Stimulated activated CD4-positive, alpha-beta T cell treated with anti-CD3 and anti-CD28 coated beads, Interleukin-1b, Interleukin-23, amount 100 ng/mL, for 1 hour (primary cell): ENCODE measurements at places on chromosomes 11 and 22.

- no peak for DNase-seq
These were observed 73.1 kb upstream of the POU2AF2 start for GRCh38 chr11:111172321-111172862.

GRCh38 chr11:64687643-64688533, 35.1 kb downstream of the NRXN2 start:
- DNase-seq, result no peak

GRCh38 chr11:75268626-75269366, 28.2 kb downstream of the TPBGL start:
- no peak for DNase-seq

GRCh38 chr11:116446048-116446941, 326.5 kb downstream of the BUD13 start:
- DNase-seq, result no peak

GRCh38 chr22:44801476-44801875, 49.1 kb downstream of the ARHGAP8 start:
- DNase-seq, result no peak

GRCh38 chr22:23289851-23290724, 109.8 kb downstream of the BCR start:
- peak; percentile 7 for DNase-seq

- no peak for DNase-seq
These were observed 1.4 kb downstream of the ZFTA start for GRCh38 chr11:63767267-63767564.

DNA sequence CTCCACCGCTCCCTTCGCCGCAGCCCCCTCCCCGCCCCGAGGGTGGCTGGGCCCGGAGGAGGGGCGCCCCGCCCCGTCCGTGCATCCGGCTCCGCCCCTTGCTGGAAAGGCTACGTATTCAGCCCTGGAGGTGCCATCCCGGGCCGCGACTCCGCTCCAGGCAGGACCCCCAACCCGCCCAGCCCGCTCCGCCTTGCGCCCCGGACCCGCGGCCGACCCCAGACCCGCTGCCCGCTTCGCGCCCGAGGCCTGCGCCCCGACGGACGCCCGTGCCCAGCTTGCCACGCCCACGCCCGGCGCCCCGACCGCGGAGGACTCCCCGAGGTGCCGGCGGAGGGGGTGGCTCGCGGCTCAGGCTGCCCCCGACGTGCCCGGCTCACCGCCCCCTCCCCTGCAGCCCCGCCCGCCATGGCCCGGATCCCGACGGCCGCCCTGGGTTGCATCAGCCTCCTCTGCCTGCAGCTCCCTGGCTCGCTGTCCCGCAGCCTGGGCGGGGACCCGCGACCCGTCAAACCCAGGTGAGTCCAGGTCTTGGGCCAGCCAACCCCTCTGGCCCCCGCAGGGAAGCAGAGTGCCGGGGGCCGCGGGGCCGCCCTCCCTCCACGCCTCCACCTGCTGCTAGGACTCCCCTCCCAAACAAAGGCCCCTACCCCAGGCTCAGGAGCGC, at the start of gene ADM2:
Gene ADM2 (plus strand): TSS at position 104 of the 667 bp plus-strand sequence. CDS start 305 bp downstream, at position 409.
- peak; percentile 53 for DNase-seq

DNA sequence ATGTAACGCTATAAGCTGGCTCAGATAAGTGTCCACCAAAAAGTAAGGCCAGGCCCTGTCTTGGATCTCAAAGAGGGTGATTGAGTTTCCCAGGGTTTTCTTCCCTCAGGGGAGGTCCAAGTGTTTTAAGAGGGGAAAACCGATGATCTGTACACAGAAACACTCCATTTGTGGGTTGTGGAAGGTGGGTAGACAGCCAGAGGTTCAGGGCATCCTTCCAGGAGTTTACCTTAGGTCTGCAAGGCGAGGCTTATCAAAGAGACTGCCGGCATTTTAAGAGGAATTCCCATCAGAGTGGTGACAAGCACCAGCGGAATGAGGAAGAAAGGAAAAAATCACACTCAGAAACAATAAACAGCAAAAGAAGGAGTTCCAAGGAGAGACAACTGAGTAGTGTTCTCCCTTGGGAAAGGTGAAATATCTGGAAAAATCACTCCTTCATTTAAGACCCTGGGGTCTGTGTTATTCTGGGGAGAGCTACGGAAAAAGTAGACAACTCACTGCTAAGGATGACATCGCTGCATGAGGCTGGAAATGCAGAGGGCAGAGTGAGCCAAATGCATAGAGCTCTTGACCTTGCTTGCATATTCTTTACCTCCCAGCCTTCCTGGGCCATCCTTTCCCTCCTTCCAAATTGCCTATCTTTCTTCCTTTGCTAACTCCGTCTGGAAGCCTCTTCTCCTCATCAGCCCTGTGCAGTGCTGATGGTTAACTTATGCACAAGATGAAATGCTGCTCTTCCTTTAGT, 22.1 kb upstream of the MMP7 start:
- no peak for DNase-seq

- no peak for DNase-seq
These were observed 1.8 kb upstream of the TPBGL start for GRCh38 chr11:75238595-75239440.

- no peak for DNase-seq
These were observed 213.6 kb downstream of the LRRC4C start for GRCh38 chr11:41245704-41246398.

DNA sequence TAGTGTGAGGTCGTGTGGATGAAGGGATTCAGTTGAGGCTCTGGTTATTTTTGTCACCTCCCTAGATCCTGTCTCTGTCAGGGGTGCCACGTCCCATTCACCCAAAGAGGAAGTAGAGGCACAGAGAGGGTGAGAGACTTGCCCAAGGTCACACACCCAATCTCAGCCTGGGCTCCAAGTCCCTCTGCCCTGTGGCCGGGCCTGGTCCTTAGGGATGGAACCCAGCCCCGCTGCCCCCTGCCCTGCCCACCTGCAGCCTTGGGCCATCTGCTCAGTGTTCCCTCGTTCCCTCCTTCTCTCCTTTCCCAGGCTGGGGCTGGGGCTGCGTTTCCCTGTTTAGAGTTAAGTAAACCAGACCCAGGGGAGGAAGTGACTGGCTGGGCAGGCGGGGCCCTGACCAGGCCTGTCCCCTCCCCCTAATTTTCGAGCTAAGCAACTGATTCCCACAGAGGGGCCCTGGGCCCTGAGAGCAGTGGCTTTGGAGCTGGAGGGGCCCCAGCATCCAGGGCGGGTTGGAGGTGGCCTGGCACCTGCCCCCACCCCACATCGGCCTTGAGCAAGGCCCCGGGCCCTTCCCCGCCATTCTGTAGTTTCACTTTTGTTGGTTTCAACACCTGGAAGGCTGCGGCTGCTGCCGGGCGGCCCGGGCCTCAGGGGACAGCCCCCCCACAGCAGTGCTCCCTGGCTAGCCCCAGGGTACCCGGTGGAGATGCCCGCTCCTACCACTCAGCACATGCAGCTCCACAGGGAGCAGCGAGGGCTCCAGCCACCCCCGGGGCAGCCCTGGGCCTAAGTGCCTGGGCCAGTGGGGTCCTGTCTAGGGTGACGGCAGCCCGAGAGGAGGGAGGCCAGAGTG, 1.5 kb downstream of the TCIRG1 start:
- no peak for DNase-seq

DNA sequence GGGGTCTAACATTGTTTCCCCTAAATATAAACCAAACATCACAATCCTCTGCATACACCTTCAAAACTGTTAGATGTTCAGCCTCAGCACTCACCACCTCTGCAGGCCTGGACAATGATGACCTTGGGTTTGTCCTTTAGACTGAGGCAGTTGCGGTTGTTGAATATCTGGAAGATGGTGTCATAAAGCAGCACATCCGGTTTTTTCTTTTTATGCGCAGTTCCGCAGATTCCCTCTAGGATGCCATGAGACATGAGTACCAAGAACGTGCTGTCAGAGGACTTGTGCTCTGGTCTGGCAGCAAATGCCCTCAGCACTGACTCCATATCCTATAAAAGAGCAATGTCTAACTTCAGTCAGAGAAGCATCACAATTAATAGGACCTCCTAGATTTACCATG, 22.8 kb downstream of the CASP5 start:
- DNase-seq, result no peak

GRCh38 chr11:66367561-66368312, 3.8 kb downstream of the SLC29A2 start:
- DNase-seq, result no peak

GRCh38 chr11:1748636-1749394, 1.6 kb downstream of the IFITM10 start:
- DNase-seq, result no peak

- no peak for DNase-seq
These were observed 94.8 kb downstream of the TENM4 start for GRCh38 chr11:79346021-79346420.

DNA sequence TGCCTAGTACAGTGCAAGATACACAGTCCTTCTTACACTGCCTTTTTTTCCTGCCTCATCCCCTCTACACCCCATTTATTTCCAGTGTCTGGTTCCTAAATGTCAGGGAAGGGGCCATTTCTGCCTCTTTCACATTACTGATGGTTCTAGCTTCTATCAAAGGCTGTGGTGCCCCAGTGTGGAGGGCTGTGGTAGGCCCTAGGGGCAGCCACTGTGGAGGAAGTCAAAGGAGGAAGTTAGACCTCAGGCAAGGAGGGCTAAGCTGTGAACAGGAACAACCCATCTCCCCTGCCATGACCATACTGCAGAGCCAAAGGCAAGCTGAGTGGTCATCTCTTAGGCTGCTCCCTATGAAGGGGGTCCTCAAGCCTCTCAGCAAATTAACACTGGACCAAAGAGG, 81.9 kb upstream of the CRTAM start:
- no peak for DNase-seq
